ENCODE measurements at places on chromosomes 4 and X. TPM values are rescaled to one million over a fixed set of nuclear protein-coding genes. Genes with fewer than 3 reads are reported as not detected.

CT45A5 gene
- not detected for total RNA-seq

SOD3 gene
- total RNA-seq, result 136 TPM

LAGE3 gene
- total RNA-seq, result 14.2 TPM

GLUD2 gene
- total RNA-seq, result 2.9 TPM

FGFR3 gene
- 0.92 TPM for total RNA-seq

HPGDS gene
- total RNA-seq, result not detected

ATP1B4 gene
- total RNA-seq, result not detected

GLRB gene
- total RNA-seq, result 6.2 TPM

BEX1 gene
- not detected for total RNA-seq

ATP2B3 gene
- total RNA-seq, result not detected

MAML3 gene
- total RNA-seq, result 0.93 TPM

Data from aortic smooth muscle cell (primary cell).